Activated T-helper 9 cell treated with anti-CD3 and anti-CD28 coated beads, Interleukin-2, amount 50 U/mL, for 16 hours (primary cell): ENCODE measurements at places on chromosomes 16 and 17.
A peak's percentile ranks its signal among the peaks of the same experiment; 100 is the strongest.

- no peak for DNase-seq
These were observed 6.9 kb upstream of the ABAT start for GRCh38 chr16:8667492-8667891.

DNA sequence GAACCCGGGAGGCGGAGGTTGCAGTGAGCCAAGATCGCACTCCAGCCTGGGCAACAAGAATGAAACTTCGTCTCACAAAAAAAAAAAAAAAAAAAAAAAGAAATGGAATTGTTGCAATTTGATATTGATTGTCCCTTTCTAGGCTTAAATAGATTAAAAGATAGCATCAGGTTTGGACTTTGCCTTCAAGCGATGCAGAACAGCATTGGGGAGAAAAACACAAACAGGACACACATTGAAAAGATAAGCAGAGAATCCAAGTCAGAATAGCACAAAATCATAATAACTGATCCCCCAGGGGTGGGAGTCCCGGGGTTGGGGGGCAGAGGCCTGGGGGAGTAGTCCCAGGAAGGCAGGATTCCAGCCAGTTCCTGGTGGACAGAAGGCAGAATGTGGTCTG lies 3.9 kb upstream of the CREBBP start:
- no peak for DNase-seq

- DNase-seq: no peak
These were observed 30.0 kb upstream of the USP22 start for GRCh38 chr17:21072745-21073197.

DNA sequence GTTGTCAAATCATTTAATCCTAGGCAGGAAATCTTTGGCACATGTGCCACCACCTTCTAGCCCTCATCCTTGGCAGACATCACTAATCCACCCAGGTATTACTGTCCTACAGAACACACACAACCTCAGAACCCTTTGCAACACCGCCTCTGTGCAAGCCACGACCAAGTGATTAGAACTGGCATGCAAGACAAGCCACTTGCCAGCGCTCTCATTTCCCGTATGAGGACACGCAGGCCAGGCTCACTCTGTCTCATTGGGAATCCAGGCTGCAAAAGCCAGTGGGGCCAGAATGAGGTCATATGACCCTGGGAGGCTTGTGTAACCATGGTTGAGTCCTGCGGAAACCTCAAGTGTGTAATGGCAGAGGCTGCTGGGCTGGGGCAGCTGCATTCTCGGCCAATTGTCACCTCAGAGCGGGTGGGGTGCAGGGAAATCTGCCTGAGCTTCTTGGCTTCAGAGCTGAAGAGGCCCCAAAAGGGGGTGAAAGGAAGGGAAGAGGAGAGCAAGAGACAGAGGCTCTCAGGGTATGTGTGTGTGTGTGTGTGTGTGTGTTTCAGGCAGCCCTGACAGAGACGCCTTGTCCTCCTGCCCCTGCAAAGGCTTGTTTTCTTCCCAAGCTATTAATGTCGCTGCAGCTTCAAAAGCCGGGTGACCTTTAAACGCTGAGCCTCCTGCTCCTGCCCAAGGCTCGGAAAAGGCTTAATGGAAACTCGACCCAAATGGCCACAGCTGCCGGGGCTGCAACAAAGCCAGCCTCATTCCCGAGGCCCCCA lies 43.2 kb upstream of the MRPS23 start:
- no peak for DNase-seq

- no peak for DNase-seq
These were observed 14.5 kb upstream of the ADORA2B start for GRCh38 chr17:15930426-15930825.

- no peak for DNase-seq
These were observed 58.0 kb upstream of the HNF1B start for GRCh38 chr17:37802712-37803416.

DNA sequence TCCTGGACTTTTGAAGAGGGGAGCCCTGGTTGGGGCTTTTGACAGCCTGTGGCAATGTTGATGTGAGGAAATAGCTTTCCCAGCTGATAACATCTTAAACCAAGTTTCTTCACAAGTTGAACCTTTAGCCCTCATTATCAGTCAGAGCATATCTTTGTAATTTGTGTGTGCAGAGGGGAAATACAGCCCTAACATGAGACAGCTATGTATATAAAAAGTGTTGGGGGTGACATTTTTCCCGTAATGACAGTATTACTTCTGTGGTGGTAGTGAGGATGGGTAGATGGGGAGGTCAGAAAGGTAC lies 221.1 kb downstream of the FTO start:
- no peak for DNase-seq

DNA sequence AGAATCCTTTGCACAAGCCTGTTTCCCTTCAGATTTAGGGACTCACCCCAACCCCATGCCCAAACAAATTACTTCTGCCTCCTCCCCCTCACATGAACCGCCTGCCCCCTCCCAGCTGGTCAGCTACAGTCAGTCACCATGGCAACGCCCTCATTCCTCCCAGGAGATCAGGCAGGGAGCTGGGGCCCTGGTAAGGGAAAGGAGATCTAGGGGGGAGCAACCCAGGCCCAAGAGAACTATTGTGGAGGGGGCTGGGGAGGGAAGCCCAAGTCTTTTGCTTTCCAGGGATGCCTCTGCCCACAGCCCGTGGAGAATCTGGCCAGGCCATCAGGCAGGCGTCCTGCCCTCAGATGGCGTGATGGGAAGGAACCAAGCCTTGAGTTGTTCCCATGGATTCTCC lies 2.8 kb downstream of the FAM171A2 start:
- DNase-seq: no peak

GRCh38 chr17:80263253-80264204 lies 2.9 kb downstream of the RNF213 start:
- DNase-seq: peak; percentile 76

GRCh38 chr16:87818533-87819161 lies 50.7 kb downstream of the SLC7A5 start:
- no peak for DNase-seq

DNA sequence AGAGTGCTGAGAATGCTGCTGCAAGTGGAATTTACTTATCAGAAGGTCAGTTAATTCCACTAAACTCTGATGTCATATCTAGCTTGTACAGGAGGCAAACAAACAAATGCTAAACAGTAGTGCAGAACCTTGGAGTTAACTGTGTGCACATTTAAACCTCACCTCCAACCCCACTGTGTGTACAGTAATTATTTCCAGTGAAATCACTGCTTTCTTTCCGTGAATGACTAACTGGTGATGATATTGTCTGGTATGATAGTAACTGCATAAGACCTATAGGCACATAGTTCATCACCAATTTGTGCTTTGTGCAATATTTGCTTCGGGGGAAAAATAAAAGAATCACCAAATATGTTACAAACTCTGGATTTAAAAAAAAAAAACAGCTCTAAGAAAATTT lies 492.5 kb upstream of the HSBP1 start:
- no peak for DNase-seq

- DNase-seq: no peak
These were observed 283.3 kb upstream of the CDH5 start for GRCh38 chr16:66083171-66083570.

DNA sequence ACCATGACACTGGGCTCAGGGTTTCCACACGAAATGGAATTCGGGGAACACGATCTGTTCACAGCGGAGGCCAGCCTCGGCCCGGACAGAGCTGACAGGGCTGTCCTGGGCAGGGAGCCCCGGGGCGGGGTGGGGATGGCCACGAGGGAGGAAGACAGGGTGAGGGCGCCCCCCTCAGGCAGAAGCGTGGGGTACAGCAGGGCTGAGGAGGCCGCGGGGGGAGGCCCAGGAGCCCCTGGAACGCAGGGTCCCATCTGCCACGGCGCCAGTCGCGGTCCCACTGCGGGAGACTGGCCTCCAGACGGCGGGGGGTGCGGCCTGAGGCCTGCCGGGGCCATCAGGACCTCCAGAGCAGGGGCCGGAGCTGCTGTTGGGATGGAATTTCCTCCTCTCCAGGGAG lies 75.9 kb downstream of the LMF1 start:
- no peak for DNase-seq

DNA sequence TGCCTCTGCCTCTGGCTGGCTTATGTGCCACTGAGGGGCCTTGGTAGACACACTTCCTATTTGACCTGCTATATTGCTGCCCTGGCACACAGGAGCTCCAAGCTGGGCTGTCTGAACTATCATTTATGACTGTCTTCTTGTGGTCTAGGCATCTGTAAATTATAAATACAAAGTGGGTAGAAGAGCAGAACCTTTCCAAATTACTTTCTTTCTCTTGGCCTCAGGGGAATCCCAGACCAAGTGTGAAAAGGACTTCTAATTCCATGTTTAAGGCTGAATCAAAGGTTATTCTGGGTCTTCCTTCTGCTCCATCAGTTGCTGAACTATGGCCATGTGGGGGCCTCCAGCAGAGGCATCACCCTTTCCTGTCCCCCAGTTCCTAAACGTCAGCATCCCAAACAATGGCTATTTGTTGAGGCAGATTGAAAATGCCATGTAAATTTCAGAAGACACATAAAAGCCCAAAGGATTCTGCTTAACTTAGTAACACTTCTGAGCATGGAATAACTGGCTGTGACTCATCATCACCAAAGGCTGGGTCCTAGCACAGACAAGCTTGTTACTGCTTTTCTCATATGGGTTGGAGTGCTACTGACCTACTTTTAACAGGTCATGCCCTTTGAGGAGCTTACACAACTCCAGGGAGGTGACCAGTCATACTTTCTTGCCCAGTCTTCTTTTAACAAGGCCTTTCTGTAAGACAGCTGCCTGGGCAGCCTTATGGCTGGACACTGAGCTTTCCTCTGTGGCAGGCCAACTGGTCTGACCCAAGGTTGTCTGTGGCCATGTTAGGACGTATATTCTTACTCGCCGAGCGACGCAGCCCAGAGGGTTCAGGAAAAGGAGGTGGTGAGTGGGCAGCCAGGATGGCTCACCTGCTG lies 154.8 kb downstream of the VPS53 start:
- DNase-seq: no peak

- DNase-seq: peak; percentile 3
These were observed 74.6 kb downstream of the CMC2 start for GRCh38 chr16:80931801-80932707.

DNA sequence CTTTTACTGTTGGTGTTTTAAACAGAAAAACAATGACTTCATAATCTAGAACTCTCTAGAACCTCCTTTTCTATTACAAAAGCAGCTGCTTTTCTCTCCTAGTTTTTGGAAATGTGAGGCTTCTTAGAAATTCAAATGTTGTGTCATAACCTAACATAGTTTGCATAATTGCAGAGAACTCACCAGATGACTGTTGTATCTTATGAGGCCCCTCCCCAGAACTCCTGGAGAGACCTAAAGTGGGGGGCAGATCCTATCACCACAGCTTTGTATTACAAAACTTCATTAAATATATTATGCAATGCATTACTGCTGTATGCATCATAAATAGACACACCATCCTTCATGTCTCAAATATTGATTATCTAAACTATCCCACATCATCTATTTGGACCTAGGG lies 538.7 kb upstream of the HSBP1 start:
- DNase-seq: no peak

- no peak for DNase-seq
These were observed 8.4 kb upstream of the TRPV2 start for GRCh38 chr17:16406742-16407674.

- DNase-seq: no peak
These were observed 92.5 kb downstream of the SSH2 start for GRCh38 chr17:29837531-29837930.

- no peak for DNase-seq
These were observed 46.1 kb downstream of the NXN start for GRCh38 chr17:933312-934073.

DNA sequence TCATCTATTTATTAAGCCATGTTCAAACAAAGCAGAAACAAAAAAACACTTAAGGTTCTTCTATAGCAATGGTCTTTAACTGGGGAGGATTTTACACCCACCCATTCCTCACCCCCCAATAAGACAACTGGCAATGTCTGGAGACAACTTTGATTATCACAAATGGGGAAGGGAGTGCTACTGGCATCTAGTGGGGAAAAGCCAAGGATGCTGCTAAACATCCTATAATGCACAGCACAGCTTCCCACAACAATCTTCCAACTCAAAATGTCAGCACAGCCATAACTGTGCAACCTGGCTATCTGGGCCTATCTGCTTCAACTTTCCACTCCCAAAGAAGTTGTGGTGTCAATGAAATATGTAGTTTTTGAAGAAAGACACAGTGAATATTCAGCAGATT lies 1044.4 kb downstream of the CDH8 start:
- DNase-seq: no peak

- DNase-seq: no peak
These were observed 33.1 kb downstream of the RAI1 start for GRCh38 chr17:17714261-17714866.

DNA sequence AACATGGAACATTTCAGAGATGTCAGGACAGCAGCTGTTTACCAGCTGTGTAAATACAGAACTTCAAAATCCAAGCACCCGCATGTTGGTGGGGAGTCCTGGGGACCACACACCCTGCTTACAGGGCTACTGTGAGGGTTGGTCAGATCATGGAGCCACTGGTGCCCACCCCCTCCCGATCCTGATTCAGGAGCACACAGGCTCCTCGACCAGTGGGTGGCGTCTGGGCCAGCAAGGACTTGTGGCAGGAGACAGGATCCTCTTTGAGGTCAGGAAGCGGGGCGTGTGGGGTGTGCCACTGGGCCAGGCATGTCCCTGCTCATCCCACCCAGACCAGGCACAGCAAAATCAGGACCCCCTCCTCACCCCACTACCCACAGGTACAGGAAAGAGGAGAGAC lies 83.6 kb downstream of the SDK2 start:
- no peak for DNase-seq

- no peak for DNase-seq
These were observed 329.8 kb downstream of the UTP18 start for GRCh38 chr17:51590071-51590656.

GRCh38 chr16:61148930-61149329 lies 887.3 kb downstream of the CDH8 start:
- no peak for DNase-seq

- DNase-seq: no peak
These were observed 42.1 kb downstream of the ABHD15 start for GRCh38 chr17:29524692-29525091.

DNA sequence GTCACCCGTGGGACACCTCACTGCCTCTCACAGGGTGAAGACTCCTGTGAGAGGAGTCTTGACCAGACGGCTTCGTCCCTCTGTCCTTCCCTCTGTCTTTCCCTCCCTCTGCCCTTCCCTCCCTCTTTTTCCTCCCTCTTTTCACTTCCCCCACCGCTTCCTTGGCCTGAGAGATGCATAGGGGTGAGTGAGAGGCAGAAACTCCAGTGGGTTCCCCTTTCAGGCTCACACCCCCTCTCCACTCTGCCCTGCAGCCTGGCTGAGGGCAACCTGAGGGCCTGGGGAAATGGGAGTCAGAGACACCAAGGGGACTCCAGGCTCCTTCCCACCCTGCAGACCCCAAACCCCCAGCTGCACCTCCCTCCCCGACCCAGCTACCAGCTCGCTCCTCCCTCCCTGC lies 14.6 kb upstream of the KRT17 start:
- DNase-seq: no peak

- DNase-seq: no peak
These were observed 2.8 kb downstream of the ASIC2 start for GRCh38 chr17:33290253-33290652.

GRCh38 chr17:76240461-76241203 lies at the start of gene RNF157:
Gene RNF157, minus strand, starts transcription at chr17:76240493. Its CDS starts 253 bp downstream, at chr17:76240240.
- DNase-seq: peak; percentile 60
